ENCODE measurements at places on chromosomes 2 and 18.

DNA sequence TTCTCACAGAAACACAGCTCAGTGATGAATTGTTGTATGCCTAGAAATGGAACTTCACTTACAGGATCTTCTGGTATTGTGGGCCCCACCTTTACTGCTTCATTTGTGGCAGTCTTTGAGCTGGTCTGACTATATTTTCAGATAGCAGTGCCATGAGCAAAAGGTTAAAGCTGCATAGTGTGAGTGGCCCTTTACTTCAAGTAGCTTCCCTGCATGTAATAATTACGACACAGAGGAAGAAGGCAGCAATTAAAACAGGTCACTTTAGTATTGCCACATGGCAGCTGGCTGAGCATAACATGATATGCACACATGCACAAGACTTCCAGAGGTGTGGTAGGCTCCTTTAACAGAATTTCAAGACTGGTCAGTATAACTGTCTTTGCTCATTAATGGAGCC, 426.3 kb upstream of the ZEB2 start:
- no peak for DNase-seq

DNA sequence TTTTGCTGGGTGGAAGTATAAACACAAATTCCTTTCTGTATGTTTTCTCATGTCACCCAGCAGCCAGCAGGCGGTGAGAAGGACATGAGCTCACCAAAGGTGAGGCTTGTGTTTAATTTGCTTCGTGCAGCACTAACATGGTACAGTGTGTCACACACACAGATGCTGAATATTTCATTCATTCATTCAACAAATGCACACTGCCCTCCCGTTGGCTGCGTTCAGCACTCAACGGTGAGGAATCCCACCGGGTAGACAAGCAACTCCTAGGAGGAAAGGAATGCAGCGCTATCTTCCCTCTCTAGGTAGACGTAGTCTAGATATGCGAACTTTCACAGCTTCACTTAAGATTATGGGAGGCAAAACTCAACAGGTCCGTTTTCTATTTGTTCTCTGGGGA, 85.1 kb downstream of the LONRF2 start:
- no peak for DNase-seq

DNA sequence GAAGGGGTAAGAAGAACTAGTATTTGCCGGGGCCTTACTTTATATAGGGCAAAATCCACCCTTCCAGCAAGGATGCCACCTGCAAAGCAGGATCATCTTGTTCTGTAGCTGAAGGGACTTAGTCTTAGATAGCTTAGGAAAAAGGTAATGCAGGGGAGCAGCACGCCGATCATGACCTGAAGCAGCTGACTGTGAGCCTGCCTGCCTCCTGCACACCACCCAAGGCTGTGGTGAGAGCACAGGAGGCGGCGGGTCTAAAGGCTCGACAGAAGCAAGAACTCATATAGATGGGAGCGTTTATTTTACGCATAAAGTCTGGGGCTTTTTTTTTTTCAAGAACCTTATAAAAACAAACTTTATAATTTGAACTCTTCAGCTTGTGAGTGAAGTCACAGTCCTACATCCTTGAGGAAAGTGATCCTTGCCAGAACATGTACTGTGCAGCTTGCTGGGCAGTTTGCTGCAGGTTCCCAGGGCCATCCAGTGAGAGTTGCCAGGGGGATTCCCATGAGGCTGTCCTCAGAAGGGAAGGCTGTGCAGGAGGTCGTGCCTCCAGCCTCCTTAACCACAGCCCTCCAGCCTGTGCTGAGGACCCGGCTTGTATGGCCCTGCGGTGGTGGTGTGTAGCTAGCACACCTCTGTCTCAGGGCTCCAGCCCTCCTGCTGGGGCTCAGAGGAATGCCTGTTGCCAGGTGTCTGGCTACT, 92.1 kb downstream of the RNF144A start:
- no peak for DNase-seq

- peak; percentile 41 for DNase-seq
These were observed 32.1 kb downstream of the CRYGD start for GRCh38 chr2:208092093-208092832.

DNA sequence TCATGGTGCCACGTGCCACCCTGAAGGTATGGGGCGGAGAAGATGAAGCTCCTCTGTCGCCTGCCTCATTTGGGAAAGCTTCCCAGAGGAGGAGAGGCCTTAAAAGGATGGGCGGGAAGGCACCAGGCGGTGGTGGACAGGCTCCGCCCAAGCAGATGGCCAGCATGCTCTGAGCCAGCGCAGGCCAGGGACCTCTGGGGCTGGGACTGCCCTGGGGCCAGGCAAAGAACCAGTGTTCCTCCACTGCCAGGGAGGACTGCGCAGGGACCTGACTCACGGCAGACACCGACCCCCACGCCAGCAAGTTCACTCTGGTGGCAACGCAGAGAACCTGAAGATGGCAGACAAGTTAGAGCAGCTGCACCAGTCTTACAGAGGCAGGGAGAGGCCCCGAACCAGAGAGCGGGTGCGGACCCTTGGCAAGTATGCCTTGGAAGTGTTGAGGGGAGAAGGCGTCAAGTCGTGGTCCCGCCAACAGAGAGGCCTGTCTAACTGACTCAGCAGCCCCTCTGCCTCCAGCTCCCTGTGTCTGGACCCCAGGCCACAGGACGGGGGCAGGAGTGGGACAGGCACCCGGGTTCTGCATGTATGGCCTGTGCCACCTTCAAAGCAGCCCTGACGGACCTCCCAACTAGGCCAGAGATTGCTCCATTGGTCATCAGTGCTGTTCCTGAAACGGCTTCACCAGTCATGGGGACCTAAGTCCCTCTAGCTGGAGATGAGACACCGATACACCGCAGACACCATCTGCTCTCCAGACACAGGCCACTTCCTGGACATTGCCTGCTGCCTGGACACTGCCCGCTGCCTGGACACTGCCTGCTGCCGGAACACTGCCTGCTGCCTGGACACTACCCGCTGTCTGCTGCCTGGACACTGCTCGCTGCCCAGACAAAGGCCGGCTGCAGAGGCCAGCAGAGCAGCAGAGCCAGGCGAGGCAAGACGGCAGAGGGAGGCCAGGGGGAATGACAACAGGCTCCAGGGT, 124.7 kb downstream of the HDAC4 start:
- DNase-seq, result no peak

- DNase-seq, result no peak
These were observed 29.2 kb upstream of the CERS6 start for GRCh38 chr2:168426861-168427260.

DNA sequence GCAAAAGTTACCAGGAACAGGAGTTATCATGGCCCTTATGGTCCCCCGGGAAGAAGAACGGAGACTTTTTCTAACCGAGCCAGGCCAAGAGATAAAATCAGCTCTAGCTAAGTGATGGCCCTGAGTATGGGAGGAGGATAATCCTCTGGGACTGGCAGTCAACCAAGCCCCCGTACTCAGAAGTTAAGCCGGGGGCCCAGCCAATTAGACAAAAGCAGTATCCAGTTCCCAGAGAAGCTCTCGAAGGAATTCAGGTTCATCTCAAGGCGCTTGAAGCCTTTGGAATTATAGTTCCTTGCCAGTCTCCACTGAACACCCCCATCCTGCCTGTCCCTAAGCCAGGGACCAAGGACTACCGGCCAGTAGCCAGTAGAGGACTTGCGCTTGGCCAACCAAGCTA, 365.3 kb upstream of the TCF4 start:
- DNase-seq, result no peak

DNA sequence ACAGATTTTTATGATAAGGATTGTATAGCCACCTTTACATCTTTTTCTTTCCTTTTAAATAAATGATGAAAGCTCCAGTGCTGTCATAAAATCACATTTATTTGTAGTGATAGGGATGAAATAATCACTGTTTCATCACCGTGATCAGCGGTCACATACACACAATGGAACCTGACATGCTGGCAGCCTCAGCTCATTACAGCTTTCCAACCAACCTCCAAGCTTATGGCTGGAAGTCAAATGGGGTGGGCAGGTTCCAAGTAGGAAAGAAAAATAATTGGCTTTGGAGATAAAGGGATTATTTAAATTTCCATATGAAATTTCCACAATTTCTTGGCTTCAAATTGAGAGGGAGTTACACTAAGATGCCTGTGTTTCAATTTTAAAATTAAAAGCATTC, 251.3 kb downstream of the PLCL1 start:
- DNase-seq, result no peak

GRCh38 chr2:109435066-109435690, 178.6 kb downstream of the SEPTIN10 start:
- no peak for DNase-seq

DNA sequence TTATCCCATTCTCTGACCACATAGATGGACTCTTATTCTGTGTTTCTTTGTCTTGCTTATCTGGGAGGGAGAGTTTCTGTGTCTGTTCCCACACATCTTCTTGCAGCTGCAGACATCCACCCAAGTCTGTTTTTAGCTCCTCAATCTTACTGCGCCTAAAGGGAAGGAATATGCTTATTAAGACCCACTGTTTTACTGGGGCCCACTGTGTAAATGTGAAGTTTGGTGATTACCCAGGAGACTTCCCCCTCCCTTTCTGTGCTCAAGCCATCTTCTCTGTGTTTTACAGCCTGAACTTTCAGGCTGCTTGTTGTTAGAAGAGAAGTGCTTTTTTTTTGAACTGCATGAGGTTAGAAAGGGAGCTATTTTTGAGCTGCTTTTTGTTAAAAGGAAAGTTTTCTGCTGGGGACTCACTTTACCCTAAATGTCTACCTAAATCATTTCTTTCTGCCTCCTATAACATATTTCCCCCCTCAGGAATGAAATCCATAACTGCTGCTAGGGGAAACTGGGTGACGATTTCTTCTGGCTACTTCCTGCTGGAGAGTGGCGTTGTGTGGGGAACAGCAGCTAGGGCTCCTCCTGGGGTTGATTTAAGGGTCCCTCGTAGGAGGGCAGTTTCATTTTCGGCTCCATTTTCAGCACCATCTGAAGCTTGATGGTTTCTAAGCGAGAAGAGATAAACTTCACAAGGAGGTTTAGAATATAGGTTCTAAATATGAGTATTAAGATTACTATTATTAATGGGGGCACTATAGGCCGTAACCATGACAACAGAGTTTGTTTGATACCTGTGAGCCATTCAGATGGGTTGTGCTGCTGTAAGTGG, 39.5 kb upstream of the GMCL1 start:
- DNase-seq, result no peak

DNA sequence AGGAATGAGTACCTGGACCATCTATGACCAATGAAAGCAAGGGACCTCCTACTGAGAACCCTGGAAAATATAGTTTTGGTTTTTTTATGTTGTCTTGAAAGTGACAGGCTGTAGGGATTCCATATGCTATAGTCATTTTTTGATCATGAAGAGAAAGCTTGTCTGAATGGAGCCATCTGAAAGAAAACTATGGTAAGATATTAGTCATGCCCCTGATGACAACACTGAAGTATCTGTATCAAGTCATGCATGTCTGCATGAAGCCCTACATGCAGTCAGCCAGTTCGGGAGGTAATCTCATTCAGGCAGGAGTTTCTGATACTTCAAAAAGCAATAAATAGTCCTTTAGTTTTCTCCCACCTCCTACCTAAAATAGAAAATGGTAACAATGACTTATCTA, 1042.0 kb downstream of the DPP10 start:
- DNase-seq, result no peak

- no peak for DNase-seq
These were observed 1218.8 kb upstream of the LRRTM1 start for GRCh38 chr2:81523344-81523743.

- peak; percentile 29 for DNase-seq
These were observed 947.2 kb upstream of the SLC39A10 start for GRCh38 chr2:194709840-194710239.

DNA sequence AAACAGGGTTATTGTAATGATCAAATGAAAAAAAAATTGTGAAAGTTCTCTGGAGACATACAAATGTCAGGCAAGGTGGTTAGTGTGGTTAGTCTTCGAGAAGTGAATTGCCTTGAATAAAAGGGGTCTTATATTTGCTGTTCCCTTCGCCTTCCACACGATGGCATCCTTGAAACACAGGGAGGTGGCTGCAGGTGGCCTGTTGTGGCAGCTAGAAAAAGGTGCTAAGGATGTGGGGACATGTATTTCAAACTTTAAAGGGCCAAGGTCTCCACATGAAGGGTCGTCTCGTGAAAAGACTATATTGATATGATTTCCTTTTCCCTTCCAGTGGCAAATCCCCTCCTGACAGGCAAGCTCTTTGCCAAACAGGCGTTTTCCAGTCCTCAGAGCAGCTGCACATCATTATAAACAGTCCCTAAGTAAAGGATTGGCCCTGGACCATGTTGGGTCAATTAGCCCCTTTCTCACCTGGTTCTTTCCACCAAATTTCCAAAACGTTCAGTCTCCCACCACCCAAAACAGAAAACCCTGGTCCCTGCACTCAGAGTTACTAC, 68.5 kb downstream of the COPS8 start:
- DNase-seq, result peak; percentile 26

DNA sequence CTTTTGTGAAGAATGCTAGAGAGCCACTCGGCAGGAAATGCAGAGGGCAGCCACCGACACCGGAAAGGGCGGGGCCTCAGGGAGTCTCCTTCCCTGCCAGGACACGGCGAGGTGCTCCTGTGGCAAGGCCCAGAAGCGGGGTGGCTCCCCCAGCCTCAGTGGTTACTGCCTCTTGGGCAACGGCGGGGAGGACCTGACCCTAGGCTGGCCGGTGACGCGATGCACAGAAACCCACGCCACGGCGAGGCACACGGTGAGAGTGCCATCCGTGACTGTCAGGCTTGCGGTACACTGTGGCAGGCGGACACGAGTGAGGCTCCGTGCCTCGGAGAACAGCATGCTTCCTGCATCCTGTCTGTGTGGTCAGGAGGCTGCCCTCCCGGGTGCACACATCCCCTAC, 47.8 kb downstream of the ZAP70 start:
- DNase-seq, result no peak

DNA sequence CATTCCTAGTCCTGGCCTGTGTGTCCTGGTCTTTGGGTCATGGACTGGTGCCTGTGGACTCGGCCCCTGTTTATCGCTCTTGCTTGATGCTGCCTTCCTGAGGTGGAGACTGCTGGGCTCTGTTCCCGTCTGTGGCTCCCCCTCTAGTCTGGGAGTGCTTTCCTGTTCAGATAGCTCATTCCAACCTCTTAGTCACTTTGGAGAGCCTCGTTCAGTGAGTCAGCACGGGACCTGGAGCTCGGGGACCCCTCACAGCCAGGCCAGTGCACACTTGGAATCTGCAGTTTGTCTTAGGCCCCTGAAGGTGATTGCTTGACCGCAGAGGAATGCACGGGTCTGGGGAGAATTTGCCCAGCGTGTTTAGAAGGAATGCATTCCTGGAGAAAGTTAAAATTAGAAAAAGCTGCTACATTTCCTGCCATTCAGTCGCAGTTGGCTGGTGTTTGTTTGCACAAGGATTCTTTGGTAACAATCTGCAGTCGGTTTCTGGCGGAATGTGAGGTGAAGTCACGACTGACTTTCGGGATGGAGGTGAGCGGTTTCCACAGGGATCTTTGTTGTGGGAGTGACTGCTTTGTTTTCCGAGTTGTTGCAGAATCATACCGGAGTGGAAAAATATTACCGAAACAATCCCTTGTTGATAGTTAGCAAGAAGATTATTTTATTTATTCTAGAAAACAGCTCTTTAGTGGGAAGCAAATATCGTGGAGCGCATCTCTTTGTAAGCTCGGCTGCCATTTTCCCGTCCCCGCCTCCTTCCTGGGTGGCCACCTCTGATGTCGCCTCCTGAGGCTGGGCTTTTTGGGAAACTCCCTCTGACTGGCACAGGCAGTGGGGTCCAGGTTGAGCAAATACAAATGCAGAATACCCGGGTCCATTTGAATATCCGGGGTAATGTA, 29.6 kb downstream of the SH3BP4 start:
- DNase-seq, result no peak

- DNase-seq, result no peak
These were observed 36.5 kb downstream of the ZNF385B start for GRCh38 chr2:179824961-179825360.

GRCh38 chr2:69292256-69292655, 94.8 kb downstream of the GFPT1 start:
- DNase-seq, result no peak
